NCI-H187 (cell line): ENCODE measurements at places on chromosomes 12 and 14.
A peak's percentile ranks its signal among the peaks of the same experiment; 100 is the strongest.

DNA sequence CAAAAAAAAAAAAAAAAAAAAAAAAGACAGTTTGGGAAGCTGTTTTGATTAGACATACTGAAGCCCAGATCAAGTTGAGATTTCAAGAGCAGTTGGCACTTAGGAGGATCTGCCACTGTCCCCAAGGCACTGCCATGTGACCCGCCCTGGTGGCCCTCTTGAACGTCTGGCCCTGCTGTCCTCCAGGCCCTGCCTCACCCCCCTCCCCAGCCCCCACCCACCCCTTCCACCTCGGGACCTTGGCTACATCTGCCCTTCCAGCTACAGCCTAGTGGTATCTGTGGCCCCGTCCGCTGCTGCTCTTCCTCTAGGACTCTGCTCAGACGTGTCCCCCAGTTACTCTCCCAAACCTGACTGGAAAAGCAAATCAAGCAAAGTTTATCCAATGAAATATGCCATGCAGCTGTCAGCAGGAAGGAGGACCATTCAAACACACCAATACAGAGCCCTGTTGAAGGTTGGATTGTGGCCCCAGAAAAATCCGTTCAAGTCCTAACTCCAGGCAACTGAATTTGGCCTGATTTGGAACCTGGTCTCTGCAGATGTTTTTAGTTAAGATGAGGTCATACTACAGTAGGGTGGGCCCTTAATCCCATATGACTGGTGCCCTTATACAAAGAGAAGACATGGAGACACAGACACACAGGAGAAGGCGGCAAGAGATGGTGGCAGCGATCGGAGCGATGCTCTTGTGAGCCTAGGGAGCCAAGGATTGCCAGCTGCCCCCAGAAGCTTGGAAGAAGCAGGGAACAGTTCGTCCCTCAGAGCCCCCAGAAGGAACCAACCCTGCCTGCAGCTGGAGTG is 17.7 kb downstream of the SLC25A29 start:
- no peak for DNase-seq

- no peak for DNase-seq
These were observed 56.9 kb downstream of the LIN52 start for GRCh38 chr14:74141703-74142102.

GRCh38 chr12:62435303-62436163 is 31.1 kb upstream of the MON2 start:
- DNase-seq = no peak

DNA sequence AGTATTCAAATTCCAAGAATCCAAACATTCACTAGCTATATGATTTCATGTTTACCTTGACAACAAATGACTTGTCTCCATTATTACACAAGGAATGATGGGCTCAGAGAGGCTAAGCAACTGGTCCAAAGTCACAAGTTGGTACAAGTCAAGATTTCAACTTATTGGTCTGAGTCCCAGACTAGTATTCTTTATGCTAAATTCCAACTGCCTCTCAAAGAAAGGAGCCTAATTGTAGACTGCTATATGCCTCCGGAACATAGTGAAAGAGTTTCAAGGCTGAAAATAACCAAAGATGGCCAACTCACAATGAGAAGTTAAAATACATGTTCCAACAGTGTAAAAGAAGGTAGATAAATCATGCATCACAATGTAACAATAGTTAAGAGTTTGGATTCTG is 7.5 kb downstream of the BTG1 start:
- DNase-seq = no peak

DNA sequence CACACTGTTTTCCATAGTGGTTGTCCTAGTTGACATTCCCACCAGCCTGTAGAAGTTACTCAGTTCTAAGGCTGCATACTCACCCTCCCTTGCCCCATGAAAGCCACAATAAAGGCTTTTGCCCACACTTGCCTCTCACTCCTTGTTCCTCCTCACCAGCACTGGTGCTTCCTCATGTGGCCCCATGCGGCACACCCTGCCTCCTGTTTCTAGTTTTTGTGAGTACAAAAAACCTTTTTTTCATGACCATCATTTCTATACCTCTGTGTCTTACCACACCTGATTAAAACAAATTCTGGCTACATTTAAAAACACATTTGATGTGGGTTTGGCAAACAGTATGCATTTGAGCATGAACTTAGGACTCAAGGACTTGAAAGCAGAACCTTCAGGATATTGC is 40.7 kb upstream of the RIN3 start:
- DNase-seq = no peak

GRCh38 chr14:24066496-24067132 is 4.7 kb upstream of the CPNE6 start:
- no peak for DNase-seq

- DNase-seq = no peak
These were observed 40.0 kb upstream of the CAPRIN2 start for GRCh38 chr12:30794591-30795409.

DNA sequence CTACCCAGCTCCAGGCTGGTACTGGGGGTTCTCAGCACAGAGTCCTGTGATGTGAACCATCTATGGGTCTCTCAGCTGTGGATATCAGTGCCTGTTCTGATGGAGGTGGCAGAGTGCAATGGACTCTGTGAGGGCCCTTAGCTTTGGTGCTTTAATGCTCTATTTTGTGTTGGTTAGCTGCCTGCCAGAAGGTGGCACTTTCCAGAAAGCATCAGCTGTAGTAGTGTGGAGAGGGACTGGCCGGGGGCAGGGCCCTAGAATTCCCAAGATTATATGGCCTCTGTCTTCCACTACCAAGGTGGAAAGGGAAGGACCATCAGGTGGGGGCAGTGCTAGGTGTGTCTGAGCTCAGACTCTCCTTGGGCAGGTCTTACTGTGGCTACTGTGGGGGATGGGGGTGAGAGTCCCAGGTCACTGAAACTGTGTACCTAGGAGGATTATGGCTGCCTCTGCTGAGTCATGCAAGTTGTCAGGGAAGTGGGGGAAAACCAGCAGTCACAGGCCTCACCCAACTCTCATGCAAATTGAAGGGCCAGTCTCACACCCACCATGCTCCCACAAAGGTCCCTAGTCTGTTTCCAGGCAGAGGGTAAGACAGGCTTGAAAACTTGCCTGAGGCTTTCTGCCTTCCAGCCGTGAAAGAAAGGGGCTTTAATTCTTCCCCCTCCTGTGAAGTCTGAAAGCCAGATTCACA is 878.1 kb downstream of the C12orf50 start:
- DNase-seq = no peak

DNA sequence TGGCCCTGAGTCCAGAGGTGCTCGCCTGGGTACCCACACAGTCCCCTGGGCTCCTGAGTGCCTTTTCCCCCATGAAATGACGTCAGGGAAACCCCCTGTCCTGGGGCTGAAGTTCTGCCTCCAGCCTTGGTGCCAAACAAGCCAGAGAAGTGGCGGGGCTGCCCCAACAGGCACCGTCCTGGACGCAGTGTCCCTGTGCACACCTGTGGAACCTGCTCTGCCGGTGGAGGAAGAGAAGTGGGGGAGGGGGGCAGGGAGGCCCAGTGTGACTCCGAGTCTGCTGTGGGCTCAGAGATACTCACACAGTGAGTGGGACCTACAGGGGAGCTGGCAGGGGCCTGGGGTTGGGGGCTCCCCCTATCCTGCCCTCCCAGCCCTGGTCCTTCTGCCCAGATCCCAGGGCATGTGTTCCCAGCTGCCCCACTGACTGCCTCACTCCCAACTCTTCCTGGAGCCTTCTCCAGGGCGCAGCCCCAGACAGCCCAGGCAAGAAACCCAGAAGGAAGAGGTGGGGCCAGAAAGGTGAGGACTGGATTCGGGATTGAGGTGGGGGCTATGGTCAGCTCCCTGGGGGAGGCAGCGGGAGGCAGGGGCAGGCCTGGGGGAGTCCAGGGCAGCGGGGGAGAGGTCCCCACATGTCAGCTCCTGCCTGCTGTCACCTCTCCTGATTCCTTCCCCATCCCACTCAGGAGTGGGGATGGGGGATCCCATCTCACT is 24.7 kb downstream of the CCDC85C start:
- DNase-seq = no peak

- DNase-seq = no peak
These were observed 207.0 kb downstream of the ATP23 start for GRCh38 chr12:58148405-58148804.

DNA sequence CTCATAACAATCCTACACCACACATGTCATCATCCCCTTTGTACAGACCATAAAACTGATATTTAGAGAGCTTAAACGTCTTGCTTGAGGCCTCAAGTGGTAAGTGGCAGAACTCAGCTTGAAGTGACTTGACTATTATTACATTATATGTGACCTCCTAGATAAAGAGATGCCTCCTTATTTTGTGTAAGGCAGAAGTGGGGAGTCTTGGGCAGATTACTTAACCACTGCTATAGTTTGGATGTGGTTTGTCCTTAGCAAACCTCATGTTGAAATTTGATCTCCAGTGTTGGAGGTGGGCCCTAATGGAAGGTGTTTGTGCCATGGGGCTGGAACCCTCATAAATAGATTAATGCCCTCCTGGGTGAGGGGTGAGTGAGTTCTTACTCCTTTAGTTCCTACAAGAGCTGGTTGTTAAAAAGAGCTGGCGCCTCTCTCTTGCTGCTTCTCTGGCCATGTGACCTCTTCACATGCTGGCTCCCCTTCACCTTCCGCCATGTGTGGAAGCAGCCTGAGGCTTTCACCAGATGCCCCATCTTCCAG is 37.4 kb downstream of the RCOR1 start:
- no peak for DNase-seq

- DNase-seq = no peak
These were observed 104.3 kb downstream of the RBM19 start for GRCh38 chr12:113861708-113862312.

DNA sequence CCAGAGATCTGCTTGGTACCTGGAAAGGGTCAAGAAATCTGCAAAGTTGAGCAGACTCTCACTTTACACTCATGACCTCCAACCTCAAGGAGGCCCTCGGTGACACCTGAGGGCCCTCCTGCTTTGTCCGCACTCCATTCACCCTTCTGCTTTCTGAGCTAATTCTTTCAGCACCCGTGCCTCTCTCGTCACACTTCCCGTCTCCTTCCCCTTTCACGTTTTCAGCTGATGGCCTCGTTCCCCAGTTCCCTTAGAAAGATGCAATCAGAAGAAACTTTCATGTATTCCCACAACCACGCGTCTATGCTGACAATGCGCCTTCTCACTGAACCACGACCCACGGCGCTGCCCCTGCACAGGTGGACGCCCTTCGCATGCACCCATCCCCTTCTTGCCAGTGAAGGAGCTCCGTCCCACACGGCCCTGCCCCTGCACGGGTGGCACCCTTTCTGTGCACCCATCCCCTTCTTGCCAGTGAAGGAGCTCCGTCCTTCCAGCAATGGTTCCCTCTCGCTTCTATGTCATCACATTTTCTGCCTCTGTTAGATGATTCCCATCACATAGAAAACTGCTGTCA is 340.1 kb upstream of the FKBP4 start:
- DNase-seq = no peak

DNA sequence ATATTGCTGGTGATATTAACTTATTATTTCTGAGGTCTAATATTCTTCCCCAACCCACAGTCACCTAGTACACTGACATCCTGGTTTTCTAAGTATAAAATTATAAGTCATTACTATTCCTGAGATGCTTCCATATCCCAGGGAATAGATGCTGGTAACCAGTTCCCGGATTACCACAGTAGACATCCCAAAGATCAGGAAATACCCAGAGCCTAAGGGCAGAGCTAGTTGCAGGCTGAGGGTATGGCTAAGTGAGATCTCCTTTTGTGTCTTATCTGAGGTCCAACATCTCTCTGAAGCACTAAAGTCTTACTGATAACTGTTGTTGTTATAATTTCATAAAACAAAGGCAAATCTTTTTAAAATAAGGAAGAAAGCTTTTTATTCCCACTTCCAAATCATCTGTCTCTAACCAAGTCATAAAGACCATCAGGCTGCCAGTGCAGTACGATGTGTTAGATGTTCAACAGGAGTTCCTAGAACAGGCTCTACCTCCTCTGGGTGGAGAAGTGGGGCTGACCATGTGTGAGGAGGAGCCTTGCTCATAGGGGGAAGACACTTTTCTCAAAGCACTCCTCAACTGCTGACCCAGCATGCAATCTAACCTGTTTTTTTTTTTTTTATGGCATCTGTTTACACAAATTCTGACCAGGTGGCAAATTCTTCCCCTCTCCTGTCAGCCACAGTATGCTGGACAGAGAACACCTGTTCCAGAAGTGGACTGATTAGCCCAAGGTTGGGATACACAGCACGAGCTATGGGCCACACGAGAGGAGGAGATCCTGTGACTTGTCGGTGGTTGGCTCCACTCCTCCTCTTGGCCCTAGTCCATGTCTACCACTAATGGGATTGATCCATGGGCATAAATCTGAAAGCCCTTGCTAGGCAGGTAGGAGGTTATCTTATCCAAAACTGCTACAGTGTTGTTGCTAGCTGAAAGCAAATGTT is 16.1 kb upstream of the GRIP1 start:
- no peak for DNase-seq

GRCh38 chr14:76920331-76921087 is 94.3 kb downstream of the LRRC74A start:
- DNase-seq = peak; percentile 88

DNA sequence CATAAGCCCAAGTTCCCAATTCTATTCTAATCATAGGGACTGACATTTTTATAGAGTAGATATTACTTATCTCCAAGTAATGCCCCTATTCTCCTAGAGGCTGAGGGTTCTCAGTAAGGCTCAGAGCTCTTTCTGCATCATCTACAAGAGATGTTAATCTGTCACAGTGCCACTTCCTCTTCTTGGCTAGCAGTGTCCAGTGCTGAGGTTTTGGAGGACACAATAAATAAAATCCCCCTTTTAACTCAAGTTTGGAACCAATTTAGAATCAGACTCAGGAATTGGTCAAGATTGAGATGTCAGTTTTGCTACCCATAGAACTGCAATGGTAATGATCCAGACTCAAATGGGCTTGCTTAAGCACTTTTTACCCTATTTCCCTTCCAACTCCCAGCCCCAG is 154.1 kb upstream of the ARID2 start:
- DNase-seq = no peak

DNA sequence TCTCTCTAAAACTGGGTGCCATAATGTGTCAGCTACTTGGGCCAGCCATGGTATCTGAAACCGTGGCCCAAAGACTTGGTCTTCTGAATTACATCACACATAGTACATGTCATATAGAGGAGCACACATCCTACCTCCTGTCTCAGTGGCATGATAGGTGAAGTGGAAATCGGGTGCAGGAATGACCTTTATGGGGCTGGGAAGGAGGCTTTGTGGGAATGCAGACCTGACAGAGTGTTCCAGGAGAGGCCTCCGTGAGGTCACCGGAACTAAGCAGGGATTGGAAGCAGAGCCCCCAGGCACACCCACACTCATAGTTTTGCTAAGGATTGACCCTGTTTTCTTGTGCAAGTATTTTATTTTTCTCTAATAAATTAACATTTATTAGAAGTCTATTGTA is 82.6 kb downstream of the NTF3 start:
- no peak for DNase-seq

- peak; percentile 51 for DNase-seq
These were observed 25.3 kb upstream of the GPR132 start for GRCh38 chr14:105090493-105091053.

DNA sequence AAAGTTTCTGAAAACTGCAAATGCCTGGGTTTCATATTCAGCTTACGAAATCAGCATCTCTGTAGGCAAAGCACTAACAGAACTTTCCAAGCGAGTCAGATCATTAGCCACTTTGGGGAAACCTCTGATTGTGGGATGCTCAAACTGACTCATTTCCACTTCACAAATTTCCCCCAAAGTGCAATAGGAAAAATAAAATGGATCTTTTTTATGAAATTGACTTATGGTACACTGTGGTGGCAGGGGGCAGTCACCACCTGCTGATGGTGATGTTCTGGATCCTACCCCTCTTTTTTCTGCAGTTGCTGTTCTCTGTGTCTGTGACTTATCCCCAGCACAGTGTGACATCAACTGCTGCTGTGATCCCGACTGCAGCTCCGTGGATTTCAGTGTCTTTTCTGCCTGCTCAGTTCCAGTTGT is 5.6 kb downstream of the TCTN1 start:
- no peak for DNase-seq
